Stimulated activated CD4-positive, alpha-beta T cell treated with anti-CD3 and anti-CD28 coated beads, Interleukin-4, amount 100 ng/mL, for 24 hours (primary cell): ENCODE measurements at places on chromosomes 1 and 21.

- no peak for DNase-seq
Measured at GRCh38 chr1:66175581-66175980, 358.4 kb upstream of the SGIP1 start.

DNA sequence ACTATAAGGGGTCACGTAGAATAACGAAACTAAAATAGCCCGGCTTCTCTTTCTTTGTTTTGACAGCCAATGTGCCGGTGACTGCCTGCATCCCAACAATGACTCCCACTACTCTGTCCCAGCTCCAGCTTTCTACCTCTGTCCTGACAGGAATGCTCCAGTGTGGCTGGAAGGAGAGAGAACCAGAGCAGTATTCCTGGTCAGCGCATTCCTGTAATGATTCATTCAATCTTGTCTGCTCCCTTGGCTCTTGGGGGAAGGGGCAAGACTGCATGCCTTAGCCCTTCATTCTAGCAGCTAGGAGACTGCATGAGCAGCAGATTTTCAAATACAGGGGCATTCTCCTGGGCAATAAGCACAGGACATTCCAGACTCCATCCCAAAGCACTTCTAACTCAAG lies 132.1 kb upstream of the PRMT6 start:
- DNase-seq = no peak

GRCh38 chr1:159778266-159778665 lies 2.5 kb upstream of the DUSP23 start:
- DNase-seq = no peak

DNA sequence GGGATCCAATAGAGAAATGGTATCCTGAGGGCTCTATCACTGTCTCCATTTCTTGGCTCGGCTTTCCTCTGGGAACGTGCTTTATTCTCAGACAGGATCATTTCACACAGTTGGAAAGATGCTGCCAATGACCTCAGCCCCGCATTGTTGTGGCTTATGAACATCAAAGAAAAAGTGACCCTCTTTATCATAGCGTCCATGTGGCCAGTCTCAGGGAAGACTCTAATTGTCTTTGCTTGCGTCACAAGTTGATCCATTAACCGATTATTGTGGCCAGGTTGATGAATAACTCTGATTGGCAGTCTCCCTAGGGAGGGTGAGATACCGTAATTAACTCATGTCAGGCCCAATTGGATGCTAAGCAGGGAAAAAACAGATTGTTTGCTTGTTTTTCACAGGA lies 10.4 kb upstream of the TMEM9 start:
- no peak for DNase-seq

DNA sequence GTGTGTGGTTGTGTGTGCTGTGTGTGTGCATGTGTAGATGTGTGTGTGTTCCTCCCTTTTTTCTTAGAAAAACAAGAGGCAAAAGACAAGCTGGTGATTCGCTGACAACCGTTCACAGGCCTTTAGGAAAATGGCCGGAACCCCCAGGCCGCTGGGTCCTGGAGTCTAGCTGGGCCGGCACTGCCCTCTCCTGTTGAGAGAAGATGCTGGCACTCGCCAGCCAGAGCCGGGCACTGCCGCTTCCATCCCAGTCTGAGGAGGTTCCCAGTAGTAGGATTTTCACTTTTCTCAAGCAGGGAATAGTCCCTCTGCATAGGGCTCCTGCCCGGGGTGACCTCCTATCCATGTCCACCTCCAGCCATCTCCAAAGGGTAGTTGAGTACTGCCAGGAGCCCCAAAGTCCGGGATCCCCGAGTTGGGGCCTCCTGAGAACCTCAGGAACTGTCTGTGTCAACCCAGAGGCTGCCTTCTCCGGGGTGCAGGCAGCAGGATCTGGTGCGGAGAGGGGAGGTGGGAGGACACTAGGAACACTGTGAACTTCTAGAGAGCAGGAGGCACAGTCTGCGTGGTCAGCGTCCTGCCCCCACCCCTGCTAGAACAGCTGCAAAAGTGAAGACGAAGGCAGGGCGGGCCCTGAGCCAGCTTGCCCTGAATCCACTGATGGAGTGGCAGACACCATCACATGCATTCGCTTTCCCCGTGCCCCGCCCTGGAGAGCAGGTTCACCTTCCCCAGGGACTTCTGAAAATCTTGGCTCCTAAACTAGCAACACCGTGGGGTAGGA lies 44.1 kb upstream of the ARHGEF16 start:
- DNase-seq = no peak

DNA sequence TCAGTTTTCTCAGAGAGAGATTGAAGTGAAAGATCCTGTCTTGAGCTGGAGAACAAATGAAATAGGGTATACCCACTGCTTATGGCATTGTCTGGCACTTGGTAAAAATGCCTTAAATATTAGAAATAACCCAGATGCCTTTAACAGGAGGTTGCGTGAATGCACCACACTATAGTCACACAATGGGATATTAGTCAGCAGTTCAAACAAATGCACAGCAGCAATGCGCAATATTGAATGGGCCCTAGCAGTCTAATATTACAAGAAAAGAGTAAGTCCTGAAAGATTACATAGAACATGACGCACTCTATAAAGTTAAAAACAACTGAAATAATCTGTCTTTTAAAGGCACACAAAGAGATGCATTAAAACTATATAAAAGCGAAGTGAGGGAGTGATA lies 161.1 kb downstream of the EDEM3 start:
- no peak for DNase-seq

GRCh38 chr1:228339059-228339704 lies 67.5 kb downstream of the TRIM11 start:
- DNase-seq = no peak

- DNase-seq = no peak
Measured at GRCh38 chr1:154440036-154440804, 35.1 kb downstream of the IL6R start.

DNA sequence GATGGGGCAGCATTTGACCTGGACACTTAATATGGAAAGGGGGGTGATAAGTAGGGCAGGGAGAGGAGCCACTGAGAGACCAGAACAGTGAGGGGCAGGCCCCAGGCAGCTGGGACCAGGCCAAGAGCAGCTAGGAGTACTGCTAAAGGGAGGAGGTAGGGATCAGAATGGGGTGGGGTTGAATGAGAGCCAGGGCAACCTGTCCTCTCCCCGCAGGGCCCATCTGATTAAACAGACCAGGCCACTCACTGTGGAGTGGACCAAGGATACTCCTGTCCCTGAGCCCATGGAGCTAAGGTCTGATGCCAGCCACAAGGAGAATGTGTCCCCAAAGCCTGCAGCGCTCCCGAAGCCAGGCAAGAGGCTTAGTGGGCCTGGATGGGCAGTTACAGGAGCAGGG lies 2.1 kb downstream of the C1orf167 start:
- DNase-seq = no peak

DNA sequence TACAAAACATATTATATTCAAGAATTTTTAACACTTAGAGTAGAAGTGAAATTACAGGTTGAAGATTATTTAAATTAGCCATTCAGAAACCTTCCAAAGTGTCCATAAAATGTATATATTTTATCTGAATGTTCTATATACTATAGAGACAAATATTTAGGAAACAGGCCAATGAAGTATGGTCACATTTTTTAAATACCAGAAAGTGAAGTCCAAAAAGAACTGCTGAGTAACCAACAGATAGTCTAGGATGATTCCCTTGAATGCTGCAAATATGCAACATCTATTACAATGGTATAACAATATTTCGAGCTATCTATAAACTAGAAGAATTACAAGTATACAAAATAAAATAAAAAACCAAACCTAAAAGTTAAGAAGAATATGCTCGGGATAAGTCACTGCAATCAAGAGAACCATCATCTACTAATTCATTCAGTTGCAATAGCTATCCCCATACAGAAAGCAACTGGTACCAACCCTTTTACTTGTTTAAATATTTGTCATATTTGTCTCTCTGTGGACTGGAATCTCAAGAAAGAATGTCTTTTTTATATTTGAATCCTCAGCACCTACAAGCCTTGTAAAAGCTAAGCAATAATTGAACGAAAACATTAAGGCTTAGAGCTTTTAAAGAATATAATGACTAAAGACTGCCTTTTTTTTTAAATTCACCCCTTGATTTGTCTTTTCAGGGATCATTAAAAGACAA lies 8.1 kb downstream of the ODF2L start:
- no peak for DNase-seq

GRCh38 chr1:178060789-178061556 lies 32.9 kb upstream of the RASAL2 start:
- DNase-seq = no peak
